Activated CD4-positive, alpha-beta T cell treated with anti-CD3 and anti-CD28 coated beads, Interleukin-2, amount 10 ng/mL, durations not matched to agents 7 days and 5 days (primary cell): ENCODE measurements at places on chromosomes 2 and 18.

- no peak for DNase-seq
Measured at GRCh38 chr2:1622521-1623200, 121.7 kb downstream of the PXDN start.

- DNase-seq = no peak
Measured at GRCh38 chr2:241363426-241363825, 7.3 kb downstream of the FARP2 start.

DNA sequence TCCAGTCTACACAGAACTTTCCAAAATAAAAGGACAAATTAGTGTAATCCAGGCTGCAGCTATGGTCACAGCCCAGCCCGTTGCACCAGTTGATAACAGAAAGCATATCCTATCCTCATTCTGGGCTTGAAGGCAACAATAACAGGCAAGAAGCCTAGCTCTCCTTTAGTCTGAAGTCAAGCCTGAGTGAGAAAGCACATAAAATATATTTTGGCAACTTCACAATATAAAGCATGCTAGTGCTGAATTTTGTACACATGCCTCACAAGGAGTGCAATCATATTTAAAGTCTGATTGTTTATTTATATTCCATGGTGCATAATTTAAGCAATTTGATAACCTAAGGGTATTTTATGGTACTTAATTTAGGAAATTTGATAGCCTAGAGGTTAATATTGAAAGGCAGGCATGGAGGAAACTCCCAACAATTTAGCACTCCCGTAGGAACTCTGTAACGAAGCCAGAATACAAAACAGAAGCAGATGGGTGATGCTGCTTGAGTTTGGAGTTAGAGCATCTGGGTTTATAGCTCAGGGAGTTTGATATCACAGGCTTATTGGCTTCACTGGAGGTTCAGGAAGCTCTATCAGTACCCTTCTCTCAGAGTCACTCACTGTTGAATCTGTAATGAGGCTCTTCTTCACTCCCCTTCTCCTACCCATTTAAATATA lies 1199.1 kb upstream of the GYPC start:
- no peak for DNase-seq

GRCh38 chr2:158125756-158126498 lies 24.3 kb downstream of the UPP2 start:
- DNase-seq = no peak

- DNase-seq = peak; percentile 43
Measured at GRCh38 chr2:113755835-113756354, 547 bp downstream of the SLC35F5 start.

DNA sequence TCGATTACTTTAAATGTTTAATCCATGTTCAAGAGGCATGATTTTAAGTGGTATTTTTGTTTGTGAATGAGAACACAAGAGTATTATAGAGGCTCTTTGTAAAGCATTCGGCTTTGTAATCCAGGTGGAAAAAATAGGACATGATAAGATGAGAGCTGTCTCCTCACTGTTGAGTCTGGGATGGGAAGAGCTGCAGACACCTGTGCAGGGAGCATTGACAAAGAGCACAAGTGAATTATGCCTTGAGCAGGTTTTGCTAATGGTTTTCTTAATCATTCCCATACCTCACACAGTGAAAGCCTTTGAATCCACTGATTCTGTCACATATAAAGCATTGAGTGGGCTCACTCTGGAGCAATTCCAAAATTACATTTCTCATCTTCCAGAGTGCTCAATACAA lies 9.6 kb downstream of the COL6A3 start:
- DNase-seq = no peak

- DNase-seq = no peak
Measured at GRCh38 chr2:158060835-158061435, 40.7 kb upstream of the UPP2 start.

DNA sequence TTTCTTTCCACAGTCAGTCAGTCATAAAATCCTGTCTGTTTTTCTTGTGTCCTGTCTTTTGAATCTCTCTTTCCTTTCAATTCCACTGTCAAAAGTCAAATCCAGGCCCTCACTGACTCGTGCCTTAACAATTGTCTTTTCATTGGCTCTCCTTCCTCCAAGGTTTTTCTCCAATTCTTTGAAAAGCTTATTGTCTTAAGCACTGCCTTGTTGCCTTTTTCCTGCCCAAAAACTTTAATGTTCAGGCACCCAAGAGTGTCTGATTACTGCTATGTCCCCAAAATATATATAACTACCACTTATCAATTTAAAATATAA lies 13.9 kb upstream of the SULT1C4 start:
- no peak for DNase-seq

GRCh38 chr2:97751752-97752151 lies 38.4 kb downstream of the ZAP70 start:
- no peak for DNase-seq

- DNase-seq = no peak
Measured at GRCh38 chr2:176188774-176189680, 559 bp downstream of the HOXD1 start.

GRCh38 chr2:242085941-242086621 lies 216.6 kb downstream of the RTP5 start:
- DNase-seq = peak; percentile 12

GRCh38 chr2:219056176-219056895 lies 4.4 kb downstream of the IHH start:
- no peak for DNase-seq

DNA sequence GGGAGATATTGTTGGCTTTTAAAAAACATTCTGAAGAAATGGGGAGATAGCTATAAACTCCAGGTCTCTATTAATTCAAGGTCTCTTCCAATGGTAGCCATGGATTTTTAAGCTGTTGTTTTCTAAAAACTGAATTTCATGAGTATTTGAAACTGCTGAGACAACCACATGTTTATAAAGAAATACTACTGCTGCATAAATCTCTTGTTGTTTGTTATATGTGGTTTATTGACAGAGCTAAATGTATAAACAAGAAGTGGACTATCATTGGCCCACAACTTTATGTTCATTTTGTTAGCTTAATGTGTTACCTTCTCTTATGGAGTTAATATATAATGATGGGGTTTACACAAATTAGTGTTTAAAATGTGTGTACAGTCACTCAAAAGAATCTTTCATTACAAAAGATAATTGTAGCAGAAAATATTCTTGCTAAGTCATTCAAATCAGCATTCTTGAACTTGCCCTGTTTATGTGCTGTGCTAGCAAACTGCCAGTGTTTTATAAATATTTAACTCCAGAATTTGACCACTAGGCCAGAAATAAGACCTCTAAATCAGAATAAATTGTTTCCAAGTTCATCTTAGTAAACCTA lies 242.1 kb downstream of the TMX3 start:
- DNase-seq = no peak

GRCh38 chr2:159573846-159574606 lies 42.3 kb downstream of the BAZ2B start:
- no peak for DNase-seq

DNA sequence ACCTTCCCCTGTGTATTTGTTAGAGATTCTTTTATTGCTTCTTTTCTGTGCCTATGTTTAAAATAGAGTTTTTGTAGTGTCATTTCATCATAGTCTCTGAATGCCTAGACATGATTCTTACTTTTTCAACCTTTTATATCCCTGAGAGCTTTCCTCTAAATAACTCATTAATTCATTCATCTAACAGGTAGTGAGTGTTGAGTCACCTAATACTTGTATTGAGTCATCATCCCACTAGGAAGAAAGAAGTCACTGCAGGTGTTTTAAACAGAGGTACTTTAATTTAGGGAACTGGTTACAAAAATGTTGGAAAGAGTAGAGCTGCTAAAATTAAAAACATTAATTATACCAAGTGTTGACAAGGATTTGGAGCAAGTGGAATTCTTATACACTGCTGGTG lies 18.5 kb upstream of the NMS start:
- DNase-seq = no peak

GRCh38 chr2:226445216-226445861 lies 354.3 kb downstream of the IRS1 start:
- no peak for DNase-seq

DNA sequence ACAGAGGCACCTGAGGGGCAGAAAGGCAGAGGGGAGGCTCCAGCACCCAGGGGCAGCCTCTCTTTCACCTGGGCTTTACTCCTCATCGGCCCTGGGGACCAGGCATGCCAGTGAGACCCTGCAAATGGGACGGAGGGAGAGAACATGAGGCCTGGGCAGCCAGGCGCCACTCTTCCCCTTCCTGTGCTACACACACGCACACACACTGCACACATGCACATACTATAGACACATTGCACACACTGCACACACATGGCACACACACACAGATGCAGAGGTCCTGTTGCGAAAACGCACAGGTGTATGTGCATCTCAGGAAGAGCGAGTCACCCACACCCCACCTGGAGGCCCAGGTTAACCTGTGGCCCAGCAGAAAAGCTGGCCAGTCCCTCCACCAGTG lies 3.4 kb upstream of the RAB6D start:
- DNase-seq = no peak

GRCh38 chr2:150403457-150403856 lies 84.0 kb downstream of the RND3 start:
- no peak for DNase-seq

- no peak for DNase-seq
Measured at GRCh38 chr18:74689251-74689650, 91.6 kb downstream of the ZNF407 start.

- no peak for DNase-seq
Measured at GRCh38 chr2:70314640-70315039, 12.8 kb upstream of the FAM136A start.

DNA sequence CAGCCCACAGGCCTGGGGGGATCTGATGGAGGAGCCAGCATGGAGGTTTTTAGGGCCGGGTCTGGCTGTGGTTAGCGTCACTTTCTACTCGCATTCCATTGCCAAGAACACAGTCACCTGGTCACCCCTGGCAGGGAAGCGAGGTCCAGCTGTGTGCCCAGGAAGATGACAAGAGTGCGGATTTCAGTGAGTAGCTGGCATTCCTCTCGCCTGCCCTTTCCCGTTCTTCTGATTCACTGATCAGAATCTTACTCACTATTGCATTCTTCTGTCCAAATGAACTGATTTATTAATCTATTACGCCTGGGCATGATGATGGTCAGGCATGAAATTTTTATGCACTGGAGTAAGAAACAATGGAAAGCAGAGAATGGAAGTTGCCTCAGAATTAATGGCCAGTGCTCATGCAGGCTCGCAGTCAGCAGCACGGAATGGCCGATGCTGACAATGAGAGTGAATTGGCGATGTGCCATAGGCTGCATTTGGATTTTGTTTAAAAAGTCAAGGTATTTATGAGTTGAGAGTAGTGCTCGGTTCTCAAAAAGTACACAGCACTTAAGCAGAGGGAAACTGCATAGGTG lies 76.4 kb upstream of the MGAT5 start:
- no peak for DNase-seq

GRCh38 chr2:71008342-71008741 lies 13.7 kb upstream of the TEX261 start:
- no peak for DNase-seq

DNA sequence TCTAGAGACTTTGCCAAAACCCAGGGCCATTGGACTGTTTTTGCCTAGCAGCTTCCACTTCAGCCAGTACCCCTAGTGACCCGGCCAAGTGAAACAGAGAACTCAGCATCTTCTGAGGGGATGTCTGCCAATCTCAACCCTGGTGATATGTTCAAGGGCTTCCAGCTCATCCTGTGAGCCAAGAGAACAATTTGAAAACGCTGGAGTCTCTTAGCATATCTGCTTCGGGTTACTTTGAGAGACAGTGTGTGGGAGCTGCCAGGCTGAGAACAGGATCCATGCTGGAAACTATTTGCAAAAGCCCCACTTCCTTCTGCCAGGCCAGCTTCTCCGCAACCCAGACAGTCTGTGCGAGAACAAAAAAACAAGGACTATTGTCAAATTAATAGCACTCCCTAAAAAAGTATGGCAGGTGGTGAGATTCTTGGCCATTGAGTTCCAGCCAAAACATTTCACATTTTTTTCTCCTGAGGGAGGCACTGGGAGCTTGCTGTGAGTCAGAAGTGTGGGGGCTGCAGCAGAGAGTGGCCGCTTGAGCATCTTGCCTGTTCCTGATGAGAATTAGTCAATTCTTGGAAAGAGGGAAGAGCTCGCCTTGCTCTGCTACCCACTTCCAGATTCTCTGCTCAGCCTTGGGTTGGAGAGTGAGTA lies 395.6 kb upstream of the TRIB2 start:
- DNase-seq = no peak

DNA sequence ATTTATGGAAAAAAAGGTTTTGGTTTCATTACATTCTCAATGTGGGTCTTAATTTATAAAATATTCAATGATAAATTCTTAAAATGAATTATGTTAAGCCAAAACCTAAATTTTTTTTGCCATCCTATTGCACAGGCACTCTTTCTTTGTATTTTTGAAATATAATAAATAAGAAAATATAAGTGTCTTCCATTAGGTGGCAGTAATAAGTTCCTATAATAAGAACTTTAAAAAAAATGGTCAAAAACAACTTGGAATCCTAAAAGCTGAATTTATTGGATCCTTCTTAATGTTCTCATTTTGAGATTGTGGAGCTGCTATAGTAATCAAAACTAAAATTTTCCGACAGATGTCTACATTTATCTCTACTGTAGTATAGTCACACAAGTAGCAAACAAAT lies 5.7 kb downstream of the CALCRL start:
- DNase-seq = no peak

DNA sequence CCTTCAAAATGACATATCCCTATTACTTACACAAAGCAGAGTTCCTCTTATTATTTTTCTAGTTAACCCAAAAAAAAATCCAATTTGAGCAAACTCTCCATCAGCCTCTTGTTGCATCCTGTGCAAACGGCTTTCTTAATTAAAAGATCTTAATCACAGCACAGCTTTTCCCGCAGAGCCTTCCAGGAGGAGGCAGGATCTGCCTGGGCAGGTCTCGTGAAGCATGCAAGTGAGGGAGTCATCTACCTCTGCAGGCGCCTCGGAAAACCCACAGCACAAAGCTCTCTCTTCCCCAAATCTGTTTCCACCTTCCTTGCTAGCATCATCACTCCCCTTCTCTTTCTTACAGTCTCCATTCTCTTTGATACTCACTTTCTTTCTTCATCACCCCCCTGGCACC lies 100.4 kb downstream of the EN1 start:
- DNase-seq = no peak

DNA sequence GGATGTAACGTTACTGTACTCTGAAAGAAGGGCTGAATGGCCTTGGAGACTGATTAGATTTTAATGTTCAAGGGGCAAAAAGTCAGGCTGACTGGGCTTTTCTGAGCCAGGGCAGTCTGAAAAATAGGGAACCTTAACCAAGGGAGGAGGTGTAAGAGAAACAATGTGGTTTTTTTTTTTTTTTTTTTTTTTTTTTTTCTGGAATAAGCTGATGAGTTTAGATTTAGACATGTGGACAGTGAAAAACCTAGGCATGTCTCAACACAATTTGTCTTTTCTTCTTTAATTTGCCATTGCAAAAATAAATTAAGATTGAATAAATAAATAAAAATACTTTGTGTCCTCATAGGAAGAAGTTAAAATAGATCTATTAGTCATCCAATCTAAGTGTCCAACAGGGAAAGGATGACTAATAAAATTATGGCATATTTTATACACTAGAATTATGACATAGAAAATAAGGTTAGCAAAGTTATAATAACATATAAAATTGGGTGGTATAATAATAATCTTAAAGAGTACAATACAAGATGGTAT lies 237.6 kb upstream of the TRIB2 start:
- DNase-seq = no peak

GRCh38 chr2:119552902-119553301 lies 8.7 kb downstream of the CFAP221 start:
- no peak for DNase-seq

- DNase-seq = no peak
Measured at GRCh38 chr2:138620431-138620830, 118.9 kb downstream of the SPOPL start.
